ENCODE measurements at places on chromosomes 3 and 15.
A peak's percentile ranks its signal among the peaks of the same experiment; 100 is the strongest.

DNA sequence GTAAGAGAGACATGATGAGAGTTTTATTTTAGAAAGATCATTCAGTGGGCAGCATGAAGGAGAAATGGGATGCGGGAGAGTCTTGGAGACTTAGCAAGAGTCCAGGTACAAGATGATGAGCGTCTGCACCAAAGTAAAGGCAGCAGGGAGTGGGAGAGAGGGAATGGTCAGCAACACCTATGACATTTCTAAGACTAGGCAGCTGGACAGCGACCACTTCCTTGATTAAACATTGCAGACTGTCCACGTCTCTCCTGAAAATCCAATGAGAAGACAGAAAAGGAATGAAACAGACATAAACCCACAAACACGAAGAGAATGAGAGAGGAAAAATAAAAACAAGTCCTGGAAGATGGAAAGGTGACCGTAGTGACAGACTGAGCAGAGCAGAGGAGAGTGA is 46.7 kb upstream of the HEG1 start:
- no peak overlapping the region for H3K27ac ChIP-seq
- no peak overlapping the region for H3K4me3 ChIP-seq
- peaks cover 4% of the 10 kb centered on the region for H3K4me1 ChIP-seq
- no peaks in the 10 kb centered on the region for H3K27me3 ChIP-seq
- no peak for DNase-seq

- H3K4me1 ChIP-seq: peaks cover 2% of the 10 kb centered on the region
- H3K27me3 ChIP-seq: no peaks in the 10 kb centered on the region
- no peak overlapping the region for H3K4me3 ChIP-seq
- no peak overlapping the region for H3K27ac ChIP-seq
- no peaks in the 10 kb centered on the region for H3K36me3 ChIP-seq
Observed at GRCh38 chr15:82081914-82082762, 36.3 kb upstream of the MEX3B start.

- DNase-seq: no peak
- H3K27me3 ChIP-seq: no peaks in the 10 kb centered on the region
- H3K36me3 ChIP-seq: no peaks in the 10 kb centered on the region
- no peaks in the 10 kb centered on the region for H3K4me1 ChIP-seq
- H3K4me3 ChIP-seq: no peak overlapping the region
Observed at GRCh38 chr3:193928354-193929209, 207.4 kb upstream of the HES1 start.

- peaks cover 5% of the 10 kb centered on the region for H3K27me3 ChIP-seq
- no peaks in the 10 kb centered on the region for H3K4me1 ChIP-seq
- H3K36me3 ChIP-seq: no peaks in the 10 kb centered on the region
- no peak overlapping the region for H3K4me3 ChIP-seq
- H3K27ac ChIP-seq: no peak overlapping the region
Observed at GRCh38 chr3:129958755-129959154, 15.8 kb upstream of the TRH start.

- no peaks in the 10 kb centered on the region for H3K27me3 ChIP-seq
- no peak overlapping the region for H3K27ac ChIP-seq
- H3K4me3 ChIP-seq: no peak overlapping the region
- DNase-seq: no peak
Observed at GRCh38 chr3:156764751-156765150, 61.4 kb upstream of the LEKR1 start.

- no peak overlapping the region for H3K4me3 ChIP-seq
- H3K4me1 ChIP-seq: peaks cover 2% of the 10 kb centered on the region
- H3K27ac ChIP-seq: no peak overlapping the region
- no peak for DNase-seq
- H3K27me3 ChIP-seq: no peaks in the 10 kb centered on the region
Observed at GRCh38 chr3:97264180-97264579, 449.8 kb downstream of the EPHA6 start.

GRCh38 chr3:192514754-192515663 is 212.3 kb downstream of the FGF12 start:
- H3K27me3 ChIP-seq: peaks cover 2% of the 10 kb centered on the region
- H3K36me3 ChIP-seq: no peaks in the 10 kb centered on the region
- H3K4me3 ChIP-seq: peak overlapping the region; percentile 68
- DNase-seq: peak; percentile 46

DNA sequence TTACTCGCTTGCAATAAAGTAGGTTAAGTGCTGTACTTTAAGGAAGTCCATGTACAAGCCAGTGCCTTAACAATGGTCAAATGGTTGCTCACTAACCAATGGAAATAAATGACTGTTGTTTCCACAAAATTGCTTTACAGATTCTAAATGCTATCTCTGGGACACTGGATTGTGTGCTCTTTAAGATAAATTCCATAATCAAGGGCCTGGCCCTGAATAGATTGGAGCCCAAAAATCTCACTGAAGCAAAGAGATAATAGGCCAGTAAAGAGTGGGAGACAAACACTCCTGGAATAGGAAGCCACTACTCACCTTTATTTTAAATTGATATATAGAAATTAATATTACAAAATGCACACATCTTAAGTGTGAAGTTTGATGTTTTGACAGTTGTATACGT is 62.4 kb upstream of the GOLGA6B start:
- no peaks in the 10 kb centered on the region for H3K27me3 ChIP-seq
- DNase-seq: no peak
- no peaks in the 10 kb centered on the region for H3K4me1 ChIP-seq
- no peak overlapping the region for H3K4me3 ChIP-seq
- no peaks in the 10 kb centered on the region for H3K36me3 ChIP-seq
- H3K27ac ChIP-seq: no peak overlapping the region

- no peaks in the 10 kb centered on the region for H3K36me3 ChIP-seq
- peak; percentile 90 for DNase-seq
- peak overlapping the region; percentile 68 for H3K4me3 ChIP-seq
- H3K4me1 ChIP-seq: peaks cover 10% of the 10 kb centered on the region
- no peak overlapping the region for H3K27ac ChIP-seq
- H3K27me3 ChIP-seq: peaks cover 3% of the 10 kb centered on the region
Observed at GRCh38 chr3:50616003-50616769, 765 bp upstream of the MAPKAPK3 start.

DNA sequence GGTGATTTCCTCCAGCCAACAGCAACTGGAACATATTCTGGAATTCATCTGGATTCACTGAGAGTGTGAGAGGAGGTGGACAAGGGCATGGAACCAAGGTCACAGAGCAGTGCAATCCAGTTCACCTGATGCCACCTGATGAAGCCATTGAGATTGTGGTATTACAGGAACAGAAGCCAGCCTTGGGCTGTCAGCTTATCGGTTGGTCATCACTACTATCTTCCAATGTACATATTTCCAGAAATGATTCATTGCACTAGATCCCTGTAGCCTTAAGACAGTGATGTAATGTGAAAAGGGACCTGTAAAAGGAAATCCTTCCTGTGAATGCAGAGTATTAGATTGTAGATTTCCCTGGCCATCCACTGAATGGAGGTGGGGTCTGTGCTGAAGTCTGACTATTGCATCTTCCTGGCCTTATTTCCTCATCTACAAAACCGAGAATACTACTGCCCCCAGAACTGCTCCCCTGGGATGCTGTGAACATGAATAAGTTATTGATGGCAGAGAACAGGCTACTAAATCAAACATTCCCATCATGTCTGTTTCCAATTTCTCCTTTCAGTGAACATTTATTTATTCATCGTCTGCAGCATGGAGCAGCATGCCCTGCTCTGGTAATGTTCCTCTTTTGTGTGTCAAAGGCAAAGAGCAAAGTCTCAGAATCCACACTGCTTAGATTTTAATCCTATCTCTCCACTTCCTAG is 47.4 kb upstream of the TPM1 start:
- H3K4me1 ChIP-seq: no peaks in the 10 kb centered on the region
- no peak overlapping the region for H3K27ac ChIP-seq
- no peak for DNase-seq
- H3K36me3 ChIP-seq: no peaks in the 10 kb centered on the region
- H3K4me3 ChIP-seq: no peak overlapping the region

DNA sequence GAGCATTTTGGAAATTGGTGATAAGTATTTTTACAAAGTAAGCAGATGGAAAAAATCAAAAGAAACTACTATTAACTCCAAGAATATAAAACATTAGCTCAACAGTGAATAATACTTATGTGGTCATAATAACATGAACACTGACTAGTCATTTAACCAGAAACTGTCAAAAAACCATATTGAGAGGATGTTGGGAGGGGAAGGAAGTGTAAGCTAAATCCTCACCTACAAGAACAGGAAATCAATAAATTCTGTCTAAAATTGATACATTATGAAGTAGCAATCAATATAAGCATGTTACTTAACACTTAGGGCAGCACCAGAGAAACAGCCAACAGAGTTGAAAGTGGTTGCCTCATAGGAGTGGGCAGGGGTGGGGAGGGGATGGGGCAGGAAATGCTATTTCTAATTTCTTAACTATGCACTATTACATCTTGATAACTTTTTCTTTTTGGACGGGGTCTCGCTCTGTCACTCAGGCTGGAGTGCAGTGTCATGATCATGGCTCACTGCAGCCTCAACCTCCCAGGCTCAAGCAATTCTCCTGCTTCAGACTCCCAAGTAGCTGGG is 41.7 kb downstream of the CCR3 start:
- no peak for DNase-seq
- no peaks in the 10 kb centered on the region for H3K36me3 ChIP-seq
- no peak overlapping the region for H3K4me3 ChIP-seq
- H3K27ac ChIP-seq: no peak overlapping the region
- H3K4me1 ChIP-seq: no peaks in the 10 kb centered on the region
- no peaks in the 10 kb centered on the region for H3K27me3 ChIP-seq

GRCh38 chr3:156382458-156383346 is 172.2 kb downstream of the SSR3 start:
- H3K27me3 ChIP-seq: no peaks in the 10 kb centered on the region
- no peak overlapping the region for H3K4me3 ChIP-seq
- no peak overlapping the region for H3K27ac ChIP-seq
- DNase-seq: peak; percentile 80

GRCh38 chr3:23895181-23895580 is 21.6 kb downstream of the NKIRAS1 start:
- DNase-seq: no peak
- peaks cover 7% of the 10 kb centered on the region for H3K4me1 ChIP-seq
- no peaks in the 10 kb centered on the region for H3K27me3 ChIP-seq
- H3K36me3 ChIP-seq: peaks cover 7% of the 10 kb centered on the region
- no peak overlapping the region for H3K27ac ChIP-seq
